ENCODE measurements at places on chromosomes 7 and 10.

- DNase-seq = no peak
Observed at GRCh38 chr10:114195079-114195478, 15.9 kb downstream of the TDRD1 start.

GRCh38 chr10:3248526-3249306 is 76.1 kb upstream of the PITRM1 start:
- DNase-seq = no peak

DNA sequence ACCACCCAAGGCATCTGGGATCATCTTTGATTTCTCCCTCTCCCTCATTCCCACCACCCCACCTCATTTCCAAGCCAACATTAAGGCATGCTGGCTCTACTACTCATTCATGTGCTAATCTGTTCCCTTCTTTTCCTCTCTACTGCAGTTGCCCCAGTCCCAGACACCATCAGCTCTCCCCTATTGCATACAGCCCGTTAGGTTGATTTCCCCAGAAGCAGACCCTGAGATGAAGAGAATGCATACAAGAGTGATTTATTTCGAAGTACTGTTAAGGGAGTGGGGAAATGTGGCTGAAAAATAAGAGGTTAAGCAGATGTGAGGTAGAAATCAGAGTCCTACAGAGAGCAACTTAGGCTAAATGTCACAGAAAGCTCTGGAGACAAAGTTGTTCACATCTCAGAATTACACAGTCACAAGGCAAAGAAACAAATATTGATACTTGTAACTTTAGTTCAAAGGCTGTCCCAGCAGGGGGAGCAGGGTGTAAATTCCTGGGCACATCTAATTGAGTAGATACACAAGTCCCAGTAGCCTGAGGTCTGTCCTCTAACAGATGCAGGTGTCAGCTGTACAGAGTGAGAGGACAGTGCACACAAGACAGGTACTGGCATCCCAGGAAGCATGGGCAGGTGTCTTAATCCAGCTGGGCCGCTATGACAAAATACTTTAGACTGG is 20.9 kb downstream of the AKR1D1 start:
- peak; percentile 25 for DNase-seq

- no peak for DNase-seq
Observed at GRCh38 chr7:142773230-142773629, 2.5 kb downstream of the PRSS2 start.

DNA sequence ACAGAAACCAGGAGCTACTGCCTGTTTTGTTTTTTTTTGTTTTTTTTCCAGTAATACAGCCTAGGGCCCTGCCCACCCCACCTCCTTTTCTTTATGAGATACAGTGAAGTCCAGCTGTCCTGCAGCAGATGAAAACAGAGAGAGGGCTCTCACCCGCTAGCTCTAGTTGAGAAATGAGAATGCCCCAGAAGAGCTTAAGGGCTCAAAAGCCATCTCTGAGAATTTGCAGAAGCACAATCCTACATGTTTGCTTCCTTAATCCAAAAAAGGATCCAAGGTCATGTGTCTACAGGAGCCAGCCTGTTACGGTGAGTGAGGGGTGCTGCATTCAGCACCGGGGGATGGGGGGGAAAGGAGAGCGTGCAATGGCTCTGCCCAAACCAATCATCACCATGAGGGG is 122.7 kb downstream of the KCNMA1 start:
- DNase-seq = no peak
